ENCODE measurements at places on chromosomes 7 and 10.

GRCh38 chr10:117617659-117618058 is 75.1 kb downstream of the EMX2 start:
- DNase-seq, result no peak

DNA sequence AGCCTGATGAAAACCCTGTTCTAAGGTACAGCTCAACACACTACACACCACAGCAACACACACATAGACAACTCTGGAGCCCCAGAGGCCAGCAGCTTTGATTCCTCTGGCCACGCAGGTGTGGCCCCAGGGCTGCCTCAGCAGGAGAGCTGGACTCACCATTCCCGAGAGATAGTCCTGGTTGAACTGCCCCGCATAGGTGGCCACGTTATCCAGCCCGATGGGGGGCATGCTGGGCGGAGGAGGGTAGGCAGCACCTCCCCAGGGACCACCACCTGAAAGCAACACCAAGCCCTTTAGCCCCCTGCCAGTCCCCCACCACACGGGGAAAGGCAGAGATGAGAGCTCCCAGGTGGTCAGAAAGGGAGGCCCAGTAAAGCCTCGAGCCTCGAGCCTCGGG is 34.7 kb downstream of the ANXA11 start:
- no peak for DNase-seq

GRCh38 chr7:100752994-100753393 is 19.6 kb downstream of the ZAN start:
- no peak for DNase-seq

- DNase-seq, result no peak
Measured at GRCh38 chr7:107703219-107703618, 40.7 kb upstream of the CBLL1 start.

DNA sequence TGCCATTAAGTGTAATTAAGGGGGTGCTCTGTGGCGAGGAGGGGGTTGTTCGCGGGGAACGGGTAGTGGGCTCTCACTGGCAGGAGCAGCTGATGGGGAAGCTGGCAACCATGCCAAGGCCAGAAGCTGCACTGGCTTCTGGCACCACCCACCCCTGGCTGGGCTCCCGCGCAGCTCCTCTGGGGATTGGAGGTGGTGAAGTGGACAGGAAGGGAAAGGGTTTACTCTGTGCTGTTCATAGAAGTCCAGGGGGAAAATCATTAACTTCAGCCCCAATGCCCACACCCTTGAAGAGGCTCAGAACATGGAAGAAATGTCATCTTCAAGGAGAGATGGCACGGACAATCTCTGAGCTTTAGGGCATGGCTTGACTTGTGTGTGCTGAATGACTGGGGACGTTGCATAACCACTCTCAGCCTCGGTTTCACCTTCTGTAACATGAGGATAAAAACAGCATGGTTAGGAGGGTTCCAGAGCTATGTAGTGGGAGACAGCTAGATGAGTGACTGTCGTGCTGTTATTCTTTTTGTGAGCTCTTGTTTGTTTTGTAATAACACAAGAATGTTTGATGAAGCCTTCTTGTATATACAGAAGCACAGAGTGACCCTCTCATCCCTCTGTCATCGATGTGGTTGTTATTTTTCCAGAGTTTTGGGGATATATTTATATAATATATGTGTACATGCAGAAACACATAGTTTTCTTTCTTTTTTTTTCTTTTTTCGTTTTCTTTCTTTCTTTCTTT is 29.9 kb downstream of the KAZALD1 start:
- no peak for DNase-seq

DNA sequence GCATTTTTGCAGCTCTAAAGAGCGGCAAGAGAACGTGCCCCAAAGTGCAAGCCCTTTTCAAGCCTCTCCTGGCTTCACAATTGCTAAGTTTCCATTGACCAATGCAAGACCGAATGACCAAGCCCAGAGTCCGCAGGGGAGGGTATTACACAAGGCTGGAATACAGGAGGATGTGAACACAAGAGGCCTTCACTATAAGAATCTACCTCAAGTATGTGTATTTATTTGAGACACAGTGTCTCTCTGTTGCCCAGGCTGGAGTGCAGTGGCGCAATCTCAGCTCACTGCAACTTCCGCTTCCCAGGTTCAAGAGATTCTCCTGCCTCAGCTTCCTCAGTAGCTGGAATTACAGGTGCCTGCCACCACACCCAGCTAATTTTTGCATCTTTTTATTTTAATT is 22.2 kb upstream of the TPST1 start:
- no peak for DNase-seq

DNA sequence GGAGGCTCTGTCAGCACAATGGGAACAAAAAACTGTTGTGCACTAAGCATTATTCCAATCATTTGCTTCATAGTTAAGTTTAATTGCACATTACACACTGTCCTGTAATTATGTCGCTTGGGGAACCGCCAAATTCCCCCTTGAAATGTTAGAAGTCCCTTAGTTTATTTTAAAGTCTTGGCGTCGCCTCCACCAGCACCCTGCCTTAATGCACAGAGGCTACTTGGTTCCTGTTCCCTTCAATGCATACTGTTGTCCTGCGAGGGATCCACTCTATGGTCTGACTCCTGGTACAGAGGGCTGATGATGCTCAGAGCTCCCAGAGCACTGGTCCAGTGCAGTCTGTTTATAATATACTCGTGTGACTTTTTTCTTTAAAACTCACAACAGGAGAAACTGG is 330.7 kb downstream of the ELMO1 start:
- no peak for DNase-seq

GRCh38 chr7:12647364-12648219 is 39.8 kb upstream of the ARL4A start:
- DNase-seq, result no peak

DNA sequence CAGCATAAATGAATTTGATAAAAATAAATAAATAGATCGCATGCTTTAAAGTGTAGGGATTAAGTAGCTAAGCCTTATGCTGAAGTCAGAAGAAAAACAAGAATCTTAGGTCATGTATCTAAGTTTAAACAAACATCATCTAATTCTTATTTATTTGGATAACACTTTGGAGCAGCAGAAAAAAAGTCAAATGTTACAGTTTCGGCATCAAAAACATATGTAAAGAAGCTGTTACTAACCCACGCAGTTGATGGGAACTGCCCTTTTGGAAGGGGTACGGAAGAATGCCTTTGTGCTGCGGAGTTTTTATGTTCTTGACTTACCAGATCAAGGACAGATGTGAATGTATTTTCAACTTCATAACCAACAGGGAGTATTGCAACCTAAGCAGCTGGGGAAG is 37.3 kb upstream of the HABP2 start:
- no peak for DNase-seq

DNA sequence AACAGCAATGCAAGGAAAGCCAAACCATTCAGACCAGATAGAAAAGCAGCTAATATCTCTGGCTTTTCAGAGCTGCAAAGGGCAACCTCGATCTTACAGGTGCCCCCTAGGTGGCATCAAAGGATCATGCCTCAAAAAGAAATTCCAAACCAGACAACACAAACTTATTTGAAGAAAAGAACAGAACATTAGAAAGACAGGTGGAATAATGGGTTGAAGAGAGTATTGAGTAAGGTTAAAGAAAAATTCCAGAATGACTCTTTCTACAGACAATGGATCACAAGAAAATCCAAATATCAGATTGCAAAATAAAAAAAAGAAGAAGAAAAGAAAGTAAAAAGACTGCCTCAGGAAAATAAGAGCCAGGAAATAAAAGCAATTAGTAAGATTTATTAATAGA is 213.7 kb downstream of the ELMO1 start:
- no peak for DNase-seq

DNA sequence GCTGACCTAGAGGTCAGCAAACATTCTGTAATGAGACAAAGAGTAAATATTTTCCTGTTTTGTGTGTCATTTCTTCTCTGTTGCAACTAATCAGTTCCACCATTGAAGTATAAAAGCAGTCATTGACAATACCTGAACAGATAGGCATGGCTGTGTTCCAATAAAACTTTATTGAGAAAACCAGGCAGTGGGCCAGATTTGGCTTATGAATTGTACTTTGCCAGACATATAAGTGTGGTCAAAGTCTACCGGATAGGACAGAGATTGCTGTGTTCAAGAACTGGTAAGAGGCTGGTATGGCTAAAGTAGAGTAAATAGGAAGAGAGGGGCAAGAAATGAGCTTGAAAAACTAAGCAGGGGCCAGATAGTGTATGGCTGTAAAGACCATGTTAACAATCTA is 38.3 kb upstream of the TAC1 start:
- no peak for DNase-seq

GRCh38 chr10:11165591-11166543 is 148.2 kb downstream of the CELF2 start:
- DNase-seq, result no peak

DNA sequence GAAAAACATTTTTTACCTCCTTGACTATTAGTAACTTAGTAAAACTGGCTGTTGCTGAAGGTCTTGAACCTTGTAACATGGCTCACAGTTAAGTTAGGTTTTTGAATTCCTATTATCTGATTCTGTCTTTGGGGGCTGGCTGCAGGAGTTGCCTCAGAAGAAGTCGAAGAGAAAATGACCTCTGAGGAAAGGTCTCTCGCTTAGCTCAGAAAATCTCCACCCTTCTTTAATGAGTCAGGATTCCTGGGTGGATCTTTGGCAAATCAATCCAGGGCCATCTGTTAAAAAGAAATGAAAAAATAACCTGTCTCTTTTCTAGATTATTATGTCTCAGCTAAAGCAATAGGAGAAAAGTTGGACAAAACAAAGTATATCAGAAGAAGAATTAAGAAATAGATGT is 267.8 kb upstream of the SEMA3C start:
- DNase-seq, result no peak

- DNase-seq, result no peak
Measured at GRCh38 chr10:61901829-61902444, 438 bp downstream of the ARID5B start.

GRCh38 chr10:121804460-121804859 is 123.4 kb downstream of the ATE1 start:
- no peak for DNase-seq

- DNase-seq, result no peak
Measured at GRCh38 chr10:87626422-87626892, 33.2 kb upstream of the PAPSS2 start.

DNA sequence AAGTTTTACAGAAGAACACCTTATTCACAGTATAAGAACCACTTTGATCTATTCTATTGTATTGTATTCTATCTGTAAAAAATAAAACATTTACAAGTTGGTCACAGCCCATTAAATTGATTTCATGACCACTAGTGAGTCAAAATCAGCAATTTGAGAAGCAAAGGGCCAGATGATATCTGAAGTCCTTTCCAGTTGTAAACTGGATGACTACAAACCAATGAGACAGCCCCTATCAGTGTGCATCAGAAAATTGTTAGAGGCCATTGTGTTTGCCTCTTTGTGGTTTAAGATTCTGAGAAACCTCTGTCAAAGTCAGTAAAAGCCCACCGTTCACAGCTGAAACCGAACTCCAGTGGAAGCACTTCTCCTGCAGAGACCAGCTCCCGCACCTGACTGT is 54.8 kb downstream of the TBXAS1 start:
- DNase-seq, result no peak

GRCh38 chr7:149238051-149238450 is 1.4 kb upstream of the ZNF212 start:
- no peak for DNase-seq

GRCh38 chr10:102435529-102436233 is 3.3 kb upstream of the CUEDC2 start:
- no peak for DNase-seq

DNA sequence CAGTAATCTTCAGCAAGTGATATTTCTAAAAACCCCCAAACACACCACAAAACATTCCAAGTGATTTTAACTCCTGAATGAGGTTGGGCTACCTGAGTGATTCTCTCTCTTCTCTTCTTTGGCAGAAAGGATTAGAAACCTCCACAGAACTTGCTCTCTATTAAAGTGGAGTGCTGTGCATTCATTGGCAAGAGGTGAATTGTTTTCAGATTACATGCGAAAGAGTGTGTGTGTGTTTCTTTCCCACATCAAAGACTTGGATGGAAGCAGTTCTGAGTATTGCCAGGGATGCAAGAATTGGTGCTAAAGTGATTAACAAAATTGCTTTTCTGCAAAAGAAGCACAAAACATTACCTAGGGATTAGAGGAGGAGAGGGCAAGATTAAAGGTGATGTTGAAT is 13.1 kb upstream of the FBXW4 start:
- no peak for DNase-seq

- no peak for DNase-seq
Measured at GRCh38 chr7:54543051-54543488, 895 bp downstream of the VSTM2A start.

DNA sequence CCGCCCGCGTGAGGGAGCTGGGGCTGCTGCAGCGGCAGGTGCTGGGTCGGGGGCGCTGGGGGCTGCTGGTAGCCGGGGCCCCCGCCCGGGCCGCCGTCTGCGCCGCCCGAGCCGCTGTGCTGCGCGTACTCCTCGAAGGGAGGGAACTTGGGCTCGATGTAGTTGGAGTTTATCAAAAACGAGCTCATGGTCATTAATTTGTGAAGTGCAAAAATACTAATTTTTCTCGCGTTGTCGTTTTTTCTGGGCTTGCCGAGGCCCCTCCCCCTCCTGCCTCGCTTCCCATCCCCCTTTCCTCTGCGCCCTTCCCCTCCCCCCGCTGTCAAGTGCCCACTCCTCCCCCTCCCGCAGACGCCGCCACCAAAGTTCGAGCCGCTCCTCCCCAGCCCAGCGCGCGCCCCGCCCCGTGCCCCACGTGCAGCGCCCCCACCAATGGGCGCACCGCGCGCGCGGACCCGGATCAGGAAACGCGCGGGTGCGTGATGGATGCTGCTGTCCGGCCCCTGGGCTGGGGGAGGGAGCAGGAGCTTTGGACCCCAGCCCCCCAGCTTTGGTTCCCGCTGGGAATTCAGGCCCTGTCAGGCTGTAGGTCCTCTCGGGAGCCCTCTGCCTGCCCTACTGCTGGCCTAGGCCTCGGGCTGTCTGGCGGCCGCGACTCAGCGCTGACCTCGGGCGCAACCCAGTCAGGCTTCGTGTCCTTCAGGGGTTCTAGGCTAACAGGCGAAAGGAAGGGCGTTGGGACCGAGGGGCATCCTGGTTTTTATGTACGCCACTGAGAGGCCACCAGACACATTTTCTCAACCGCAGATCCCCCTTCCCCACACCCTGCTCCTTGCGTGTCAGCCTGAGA is at the start of gene HOXA4:
HOXA4 (minus strand) TSS at position 218 of the 850 bp plus-strand sequence; CDS start at position 194, 24 bp downstream.
- peak; percentile 87 for DNase-seq

- peak; percentile 26 for DNase-seq
Measured at GRCh38 chr10:60942788-60943315, 1.1 kb downstream of the RHOBTB1 start.

All from omental fat pad (tissue), 4 donors.